ENCODE measurements at places on chromosomes 16 and 17. TPM values are rescaled to one million over a fixed set of nuclear protein-coding genes. Genes with fewer than 3 reads are reported as not detected.

GRCh38 chr17:11240841-11241610 lies at the start of gene SHISA6:
TSS of gene SHISA6 (plus strand) at chr17:11241213.
- H3K27ac ChIP-seq, result no peak within 1 kb of the TSS
- DNase-seq, result no peak
- peaks cover 7% of the 10 kb centered on the region for H3K36me3 ChIP-seq

GRCh38 chr16:79372503-79373184 lies 227.9 kb downstream of the MAF start:
- H3K36me3 ChIP-seq, result peaks cover 5% of the 10 kb centered on the region
- H3K27ac ChIP-seq, result no peak overlapping the region
- no peak for DNase-seq
- H3K4me1 ChIP-seq, result no peaks in the 10 kb centered on the region
- H3K27me3 ChIP-seq, result peaks cover 2% of the 10 kb centered on the region

GRCh38 chr17:77208217-77208808 lies 67.5 kb downstream of the SEC14L1 start:
- peak overlapping the region; percentile 75 for H3K27ac ChIP-seq
- H3K36me3 ChIP-seq, result peaks cover 45% of the 10 kb centered on the region
- DNase-seq, result peak; percentile 81
- H3K4me1 ChIP-seq, result peaks cover 34% of the 10 kb centered on the region
- H3K27me3 ChIP-seq, result peaks cover 4% of the 10 kb centered on the region

Gene LDAF1
- total RNA-seq, result 18.1 TPM

GRCh38 chr16:1099189-1100083 lies 3.4 kb upstream of the C1QTNF8 start:
- H3K27me3 ChIP-seq, result peaks cover 5% of the 10 kb centered on the region
- H3K27ac ChIP-seq, result no peak overlapping the region
- no peak for DNase-seq
- no peaks in the 10 kb centered on the region for H3K4me1 ChIP-seq
- no peak overlapping the region for H3K4me3 ChIP-seq

DNA sequence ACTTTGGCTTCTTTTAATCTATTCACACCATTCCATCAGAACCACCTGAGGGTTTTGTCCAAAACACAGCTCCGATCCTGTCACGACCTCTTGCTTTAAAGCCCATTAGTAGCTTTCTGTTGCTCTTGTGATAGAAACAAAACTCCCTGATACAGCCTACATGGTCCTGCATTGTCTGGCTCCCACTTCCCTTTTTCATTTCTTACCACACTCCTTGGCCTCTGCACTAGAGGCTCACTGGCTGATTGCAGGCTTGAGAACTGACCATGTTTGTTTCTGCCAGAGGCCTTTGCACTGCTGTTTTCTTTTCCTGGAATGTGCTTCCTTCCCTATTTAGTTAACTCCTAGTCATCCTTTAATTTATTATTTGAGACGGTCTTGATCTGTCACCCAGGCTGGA lies 23.7 kb downstream of the IST1 start:
- H3K36me3 ChIP-seq, result peaks cover 81% of the 10 kb centered on the region
- no peak overlapping the region for H3K27ac ChIP-seq
- DNase-seq, result no peak

DNA sequence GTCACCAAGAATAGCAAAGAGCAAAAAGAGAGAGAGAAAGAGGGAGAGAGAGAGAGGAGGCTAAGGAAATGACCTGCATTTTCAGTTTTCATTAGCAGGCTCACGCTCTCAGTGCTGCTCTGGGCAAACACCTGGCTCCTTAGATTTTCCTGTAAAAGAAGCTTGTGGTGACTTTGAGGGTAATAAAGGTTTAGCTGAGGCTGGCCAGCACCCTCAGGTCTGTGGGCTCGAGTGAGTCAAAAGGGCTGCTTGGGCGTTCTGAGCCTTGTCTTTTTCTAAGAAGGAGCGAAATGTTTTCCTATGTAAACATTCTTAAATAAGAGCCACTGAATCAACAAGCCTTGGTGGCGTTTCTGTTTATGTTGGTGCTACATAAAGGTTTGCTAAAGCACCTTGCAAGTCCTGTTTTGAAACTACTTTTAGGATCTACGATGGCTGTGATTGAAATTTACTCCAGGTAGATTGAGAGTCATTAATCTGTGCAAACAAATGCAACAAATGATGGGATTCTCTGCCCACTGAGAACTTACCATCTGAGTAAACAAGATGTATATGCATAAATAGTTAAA lies 38.8 kb downstream of the SHISA6 start:
- no peak overlapping the region for H3K4me3 ChIP-seq
- no peak overlapping the region for H3K27ac ChIP-seq
- no peaks in the 10 kb centered on the region for H3K4me1 ChIP-seq
- no peaks in the 10 kb centered on the region for H3K36me3 ChIP-seq

Gene SLC35G6
- not detected for total RNA-seq

DNA sequence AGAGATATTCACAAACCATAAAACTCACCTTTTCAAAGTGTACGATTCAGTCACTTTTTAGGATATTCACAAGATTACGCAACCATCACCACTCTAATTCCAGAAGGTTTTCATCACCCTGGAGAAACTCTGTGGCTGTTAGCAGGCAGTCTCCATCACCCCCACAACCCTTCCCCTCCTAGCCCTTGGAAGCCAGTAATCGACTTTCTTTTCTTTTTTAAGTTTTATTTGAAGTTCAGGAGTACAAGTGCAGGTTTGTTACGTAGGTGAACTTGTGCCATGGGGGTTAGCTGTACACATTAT lies 363.5 kb downstream of the CPPED1 start:
- no peak overlapping the region for H3K27ac ChIP-seq
- no peak for DNase-seq
- H3K36me3 ChIP-seq, result no peaks in the 10 kb centered on the region
- peaks cover 2% of the 10 kb centered on the region for H3K27me3 ChIP-seq
- peaks cover 10% of the 10 kb centered on the region for H3K4me1 ChIP-seq
- no peak overlapping the region for H3K4me3 ChIP-seq

Gene KRTAP9-2
- not detected for total RNA-seq

Gene KRTAP1-1
- 1.1 TPM for total RNA-seq

DNA sequence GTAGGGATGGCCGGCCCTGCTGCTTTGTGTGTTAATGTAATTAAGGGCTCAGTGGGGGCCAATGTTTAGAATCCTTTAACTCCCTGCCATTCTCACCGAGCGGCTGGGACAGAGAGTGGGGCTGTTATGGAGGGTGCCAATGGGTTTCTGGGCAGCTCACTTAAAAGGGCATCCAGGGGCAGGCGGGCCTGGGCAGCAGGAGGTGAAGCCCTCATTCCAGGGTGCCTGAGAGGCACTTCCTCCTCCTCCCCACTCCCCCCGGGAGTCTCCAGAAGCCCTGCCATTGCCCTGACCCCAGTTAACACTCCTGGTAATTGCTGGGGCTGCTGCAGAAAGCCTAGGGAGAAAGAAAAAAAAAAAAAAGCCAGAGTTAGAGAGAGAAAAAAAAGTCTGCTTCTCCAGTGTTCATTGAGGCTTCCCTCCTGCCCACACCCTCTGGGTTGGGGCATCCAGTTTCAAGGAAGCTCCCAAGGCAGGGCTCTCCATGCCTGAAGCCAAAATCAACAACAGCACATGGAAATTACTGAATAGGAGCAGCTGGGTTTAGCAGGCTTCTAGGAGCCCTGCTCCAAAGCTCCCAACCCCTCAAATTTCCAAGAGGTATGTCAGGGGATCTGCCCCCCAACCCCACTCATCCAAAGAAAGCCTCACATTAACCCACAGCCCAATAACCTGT lies 28.0 kb downstream of the CUEDC1 start:
- 0 out of 2 replicates have a peak overlapping the region, but pooled peaks have one; percentile 17 for H3K4me3 ChIP-seq
- H3K27me3 ChIP-seq, result peaks cover 2% of the 10 kb centered on the region
- DNase-seq, result peak; percentile 50
- H3K4me1 ChIP-seq, result peaks cover 41% of the 10 kb centered on the region
- H3K27ac ChIP-seq, result peak overlapping the region; percentile 62

Gene CES3
- total RNA-seq, result 0.34 TPM

DNA sequence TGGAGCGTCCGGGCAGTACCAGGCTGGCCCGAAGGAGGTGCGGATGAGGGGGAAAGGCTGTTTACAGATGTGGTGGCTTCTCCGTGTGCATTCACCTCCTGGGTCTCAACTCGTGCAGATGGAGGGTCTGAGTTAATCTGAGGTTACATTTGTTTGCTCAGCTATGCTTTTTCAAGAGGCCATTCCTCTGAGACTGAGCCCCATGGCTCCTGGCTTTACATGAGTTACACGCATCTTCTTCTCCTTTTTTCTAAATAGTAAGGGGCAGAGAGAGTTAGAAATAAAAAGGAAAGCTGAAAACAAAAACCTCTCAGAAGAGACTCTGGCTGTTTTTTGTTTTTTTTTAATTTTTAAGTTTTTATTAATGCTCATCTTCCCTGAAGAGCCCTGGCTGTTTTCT lies 29.0 kb downstream of the IRF8 start:
- no peak overlapping the region for H3K27ac ChIP-seq
- H3K36me3 ChIP-seq, result no peaks in the 10 kb centered on the region
- H3K4me1 ChIP-seq, result peaks cover 17% of the 10 kb centered on the region
- H3K27me3 ChIP-seq, result peaks cover 57% of the 10 kb centered on the region
- H3K4me3 ChIP-seq, result no peak overlapping the region

Gene IRX6
- total RNA-seq, result not detected

Gene AOC3
- 0.17 TPM for total RNA-seq

DNA sequence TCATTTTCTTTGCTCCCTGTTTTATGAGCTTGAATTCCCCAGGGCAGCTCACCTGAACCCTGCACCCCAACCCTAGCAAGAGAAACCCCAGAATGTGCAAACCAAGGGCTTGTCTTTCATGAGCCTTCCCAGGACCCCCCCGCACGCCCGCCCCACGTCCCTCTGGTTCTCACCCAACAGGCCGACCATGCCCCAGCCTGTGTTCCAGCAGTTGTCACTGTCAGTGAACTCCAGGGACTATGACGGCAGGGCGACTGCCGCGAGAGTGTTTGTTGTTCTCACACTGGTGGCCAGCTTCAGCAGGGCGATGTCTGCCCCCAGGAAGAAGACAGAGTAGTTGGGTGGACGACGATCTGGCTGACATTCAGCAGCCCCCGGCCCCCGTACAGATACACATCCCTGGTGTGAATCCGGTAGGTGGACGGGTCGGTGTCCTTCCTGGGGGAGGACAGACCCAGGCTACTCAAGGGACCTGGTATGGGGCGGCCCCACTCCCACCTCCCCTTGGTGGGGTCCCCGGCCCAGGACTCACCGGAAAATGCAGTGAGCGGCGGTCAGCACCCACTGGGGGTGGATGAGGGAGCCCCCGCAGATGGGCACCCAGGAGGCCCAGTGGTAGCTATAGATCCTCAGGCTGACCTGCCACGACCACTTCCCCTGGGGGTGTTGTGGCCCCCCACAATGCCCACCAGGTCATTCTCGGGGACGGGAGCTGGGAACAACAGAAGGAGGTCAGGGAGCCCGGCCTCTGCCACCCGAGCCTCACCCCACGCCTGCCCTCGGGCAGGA lies 20.1 kb downstream of the TPSD1 start:
- peaks cover 19% of the 10 kb centered on the region for H3K27me3 ChIP-seq
- no peak for DNase-seq
- no peak overlapping the region for H3K4me3 ChIP-seq
- no peaks in the 10 kb centered on the region for H3K4me1 ChIP-seq

Gene IRX3
- total RNA-seq, result 19.3 TPM

DNA sequence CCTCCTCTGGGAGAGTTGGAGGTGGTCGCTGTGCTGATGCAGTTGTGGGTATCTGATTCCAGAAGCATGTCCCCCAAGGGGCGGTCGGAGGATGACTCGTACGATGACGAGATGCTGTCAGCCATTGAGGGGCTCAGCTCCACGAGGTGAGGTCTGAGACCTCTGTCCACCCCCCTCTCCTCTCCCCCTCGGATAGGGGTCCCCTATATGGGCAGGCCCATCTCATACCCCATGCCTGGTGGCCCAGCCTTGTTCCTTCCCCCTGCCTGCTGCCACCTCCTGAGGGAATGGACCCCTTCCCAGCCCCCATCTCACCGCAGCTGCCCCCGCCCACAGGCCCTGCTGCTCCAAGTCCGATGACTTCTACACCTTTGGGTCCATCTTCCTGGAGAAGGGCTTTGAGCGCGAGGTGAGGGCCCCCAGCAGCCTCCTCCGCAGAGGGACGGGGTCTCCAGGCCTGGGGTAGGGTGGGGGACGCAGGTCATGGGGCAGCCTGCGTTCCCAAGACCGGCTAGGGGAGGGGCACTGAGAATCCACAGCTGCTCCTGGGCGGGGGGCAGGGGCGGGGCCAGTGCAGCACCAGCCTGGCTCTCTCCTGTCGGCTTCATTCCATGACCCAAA lies 39.2 kb downstream of the ADCY7 start:
- DNase-seq, result no peak
- H3K4me3 ChIP-seq, result no peak overlapping the region
- no peak overlapping the region for H3K27ac ChIP-seq
- H3K36me3 ChIP-seq, result no peaks in the 10 kb centered on the region
- peaks cover 4% of the 10 kb centered on the region for H3K27me3 ChIP-seq
- H3K4me1 ChIP-seq, result peaks cover 30% of the 10 kb centered on the region

DNA sequence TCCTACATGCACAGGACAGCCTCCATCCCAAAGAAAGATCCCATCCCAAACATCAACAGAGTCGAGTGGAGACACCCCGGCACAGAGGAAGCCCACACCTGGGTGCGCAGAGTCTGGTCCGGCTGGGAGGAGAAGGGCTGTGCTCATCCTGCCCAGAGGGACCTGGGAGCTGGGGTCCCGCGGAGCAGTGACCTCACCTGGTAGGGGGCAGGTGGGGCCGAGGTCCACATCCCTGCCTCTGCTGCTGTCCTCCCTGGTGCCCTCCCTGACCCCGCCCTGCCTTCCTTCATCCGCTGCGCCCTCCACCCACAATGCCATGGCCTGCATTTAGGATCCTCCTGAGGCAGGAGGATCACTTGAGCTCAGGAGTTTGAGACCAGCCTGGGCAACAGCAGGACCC lies 2.9 kb downstream of the C16orf90 start:
- DNase-seq, result no peak
- H3K27ac ChIP-seq, result no peak overlapping the region
- H3K27me3 ChIP-seq, result peaks cover 4% of the 10 kb centered on the region
- no peaks in the 10 kb centered on the region for H3K36me3 ChIP-seq
- H3K4me1 ChIP-seq, result no peaks in the 10 kb centered on the region
- H3K4me3 ChIP-seq, result no peak overlapping the region

Gene CNTD1
- not detected for total RNA-seq

GRCh38 chr16:56067406-56067805 lies 123.9 kb upstream of the GNAO1 start:
- H3K4me3 ChIP-seq, result no peak overlapping the region
- H3K27ac ChIP-seq, result no peak overlapping the region
- H3K36me3 ChIP-seq, result no peaks in the 10 kb centered on the region
- no peaks in the 10 kb centered on the region for H3K27me3 ChIP-seq
- no peaks in the 10 kb centered on the region for H3K4me1 ChIP-seq

DNA sequence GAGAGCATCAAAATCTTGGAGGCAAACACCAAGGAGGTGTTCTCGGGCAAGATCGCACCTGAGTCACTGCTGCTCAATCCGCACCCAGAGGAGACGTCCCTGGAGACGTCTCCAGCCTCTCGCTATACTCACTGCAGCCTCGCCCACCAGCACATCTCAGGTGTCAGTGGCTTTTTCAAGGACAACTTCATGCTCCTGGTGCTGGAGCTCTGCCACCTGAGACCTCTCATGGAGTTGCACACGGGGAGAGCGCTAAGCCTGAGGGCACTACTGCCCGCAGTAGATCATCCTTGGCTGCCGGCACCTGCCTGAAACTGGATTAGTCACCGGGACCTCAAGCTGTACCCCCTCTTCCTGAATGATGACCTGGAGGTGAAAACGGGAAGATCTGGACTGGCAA lies 2.6 kb upstream of the MBTPS1 start:
- H3K4me3 ChIP-seq, result no peak overlapping the region
- no peaks in the 10 kb centered on the region for H3K27me3 ChIP-seq
- H3K4me1 ChIP-seq, result peaks cover 16% of the 10 kb centered on the region
- no peak for DNase-seq

Gene KRT13
- not detected for total RNA-seq

- no peaks in the 10 kb centered on the region for H3K36me3 ChIP-seq
- H3K27ac ChIP-seq, result no peak overlapping the region
- H3K27me3 ChIP-seq, result peaks cover 32% of the 10 kb centered on the region
- H3K4me1 ChIP-seq, result no peaks in the 10 kb centered on the region
These were observed 11.8 kb downstream of the MPO start for GRCh38 chr17:58268774-58269556.

Gene APOBR
- total RNA-seq, result not detected

Gene TAF15
- total RNA-seq, result 141 TPM

Gene RHBDF1
- 65.4 TPM for total RNA-seq

Gene NECAB2
- total RNA-seq, result not detected

Data from HFFc6 (cell line).